Kasumi-1 (cell line): ENCODE measurements at places on chromosomes 16 and 17.
A peak's percentile ranks its signal among the peaks of the same experiment; 100 is the strongest.

DNA sequence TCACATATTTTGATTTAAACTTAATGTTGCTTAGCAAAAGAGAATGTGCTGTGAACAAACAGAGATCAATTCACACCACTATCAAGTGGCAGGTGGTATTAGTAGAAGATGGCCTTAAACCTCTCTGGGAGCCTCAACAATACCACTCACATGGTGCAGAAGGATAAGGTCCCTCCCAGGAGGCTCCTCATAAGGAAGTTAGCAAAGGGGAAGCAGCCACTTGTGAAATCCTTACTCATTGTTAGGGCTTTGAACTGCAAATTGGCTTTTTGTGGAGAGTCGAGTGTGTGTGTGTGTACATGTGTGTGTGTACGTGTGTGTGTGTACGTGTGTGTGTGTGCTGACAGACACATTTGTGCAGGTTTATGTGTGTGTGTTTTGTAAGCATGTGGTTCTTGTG lies 48.9 kb upstream of the ASIC2 start:
- no peak for DNase-seq

- no peak for DNase-seq
These were observed 848 bp upstream of the KRT19 start for GRCh38 chr17:41528959-41529353.

DNA sequence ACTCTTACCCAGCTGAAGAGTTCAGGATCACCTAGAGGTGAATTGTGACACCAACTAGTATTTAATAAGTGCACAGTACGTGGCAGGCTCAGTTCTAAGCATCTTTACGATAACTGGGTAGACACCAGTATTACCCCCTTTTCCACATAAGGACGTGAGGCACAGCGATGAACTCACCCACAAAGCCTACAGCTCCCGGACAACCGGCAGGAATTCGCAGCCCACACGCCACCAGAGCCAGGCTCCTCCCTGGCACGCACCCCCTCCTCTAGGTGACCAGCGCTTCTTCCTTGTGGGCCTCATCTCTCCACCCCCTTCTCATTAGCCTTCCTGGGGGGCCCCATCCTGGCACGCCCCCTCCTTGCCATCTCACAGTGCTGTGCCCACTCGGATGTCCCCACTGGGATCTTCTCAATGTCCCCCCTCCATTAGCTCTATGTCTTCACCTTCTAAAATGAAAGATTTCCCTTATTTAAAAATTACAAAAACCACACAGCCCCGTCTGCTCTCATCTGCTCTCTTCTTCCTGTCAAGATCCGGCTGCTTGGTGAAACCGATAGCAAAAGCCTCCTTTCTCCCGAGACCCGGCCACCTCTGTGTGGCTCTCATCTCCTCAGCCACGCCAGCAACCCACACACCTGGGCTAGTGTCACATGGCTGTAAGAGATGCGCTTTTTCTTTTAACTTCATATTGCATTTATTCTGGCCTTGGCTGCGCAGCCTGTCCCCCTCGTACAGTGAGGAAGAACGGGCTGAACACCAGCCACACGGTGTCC lies 20.8 kb downstream of the IFT140 start:
- no peak for DNase-seq

- no peak for DNase-seq
These were observed 55.5 kb upstream of the NACA2 start for GRCh38 chr17:61646482-61646881.

DNA sequence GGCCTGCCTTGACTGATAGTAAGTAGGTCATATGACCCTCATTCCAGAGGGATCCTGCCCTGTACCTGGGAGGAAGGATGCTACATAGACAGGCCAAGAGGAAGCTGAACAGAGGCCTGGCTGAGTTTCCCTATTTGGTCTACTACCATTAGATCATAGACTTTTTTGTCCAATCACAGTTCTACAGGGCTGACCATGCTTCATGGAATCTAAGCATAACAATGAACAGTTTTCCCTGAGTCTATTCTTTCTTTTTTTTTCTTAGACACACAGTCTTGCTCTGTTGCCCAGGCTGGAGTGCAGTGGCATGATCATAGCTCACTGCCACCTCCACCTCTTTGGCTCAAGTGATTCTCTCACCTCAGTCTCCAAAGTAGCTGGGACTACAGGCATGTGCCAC lies 3.9 kb downstream of the GPR179 start:
- no peak for DNase-seq

DNA sequence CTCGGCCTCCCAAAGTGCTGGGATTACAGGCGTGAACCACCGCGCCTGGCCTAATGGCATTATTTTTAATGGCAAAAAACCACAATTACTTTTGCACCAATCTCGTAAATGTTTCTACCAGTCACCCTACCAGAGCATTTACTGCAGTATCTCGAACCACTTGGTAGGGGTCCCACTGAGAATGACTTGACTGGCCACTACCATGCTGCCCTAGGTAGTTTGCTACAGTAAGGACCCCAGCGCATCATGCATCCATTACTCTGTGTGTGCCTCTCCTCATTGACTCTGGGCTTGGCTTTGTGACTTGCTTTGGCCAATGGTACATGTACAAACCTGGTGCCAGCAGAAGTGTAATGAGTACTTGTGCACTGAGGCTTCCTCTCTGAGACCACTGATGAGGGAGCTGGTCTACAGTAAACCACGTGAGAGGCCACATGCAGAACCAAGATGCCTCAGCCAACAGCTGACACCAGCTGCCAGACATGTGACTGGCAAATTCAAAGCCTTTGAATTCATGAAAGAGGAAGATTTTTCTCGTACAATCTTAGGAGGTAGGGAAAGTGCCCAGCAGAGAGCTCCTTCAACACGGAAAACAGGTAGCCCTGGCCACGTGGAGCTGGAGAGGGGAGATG lies 421.7 kb upstream of the C16orf82 start:
- no peak for DNase-seq

DNA sequence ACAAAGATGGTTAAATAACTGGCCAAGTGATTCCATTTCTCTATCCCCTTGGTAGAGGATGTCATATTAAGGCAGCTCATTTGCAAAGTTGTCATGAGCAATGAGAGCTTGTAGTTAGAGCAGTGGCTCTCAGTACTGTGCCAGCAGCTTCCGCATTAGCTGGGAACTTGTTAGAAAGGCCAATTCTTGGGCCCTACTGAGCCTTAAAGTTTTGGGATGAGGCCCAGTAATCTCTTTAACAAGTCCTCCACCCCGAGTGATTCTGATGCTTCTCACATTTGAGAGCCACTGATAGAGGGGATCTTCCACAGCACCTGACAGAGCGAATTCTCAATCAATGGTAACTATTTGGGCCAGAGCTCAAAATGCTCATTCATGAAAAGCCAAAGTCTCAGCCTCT lies 20.2 kb upstream of the CCL1 start:
- DNase-seq: no peak

GRCh38 chr17:61129267-61130254 lies 270.1 kb upstream of the TBX2 start:
- DNase-seq: no peak

DNA sequence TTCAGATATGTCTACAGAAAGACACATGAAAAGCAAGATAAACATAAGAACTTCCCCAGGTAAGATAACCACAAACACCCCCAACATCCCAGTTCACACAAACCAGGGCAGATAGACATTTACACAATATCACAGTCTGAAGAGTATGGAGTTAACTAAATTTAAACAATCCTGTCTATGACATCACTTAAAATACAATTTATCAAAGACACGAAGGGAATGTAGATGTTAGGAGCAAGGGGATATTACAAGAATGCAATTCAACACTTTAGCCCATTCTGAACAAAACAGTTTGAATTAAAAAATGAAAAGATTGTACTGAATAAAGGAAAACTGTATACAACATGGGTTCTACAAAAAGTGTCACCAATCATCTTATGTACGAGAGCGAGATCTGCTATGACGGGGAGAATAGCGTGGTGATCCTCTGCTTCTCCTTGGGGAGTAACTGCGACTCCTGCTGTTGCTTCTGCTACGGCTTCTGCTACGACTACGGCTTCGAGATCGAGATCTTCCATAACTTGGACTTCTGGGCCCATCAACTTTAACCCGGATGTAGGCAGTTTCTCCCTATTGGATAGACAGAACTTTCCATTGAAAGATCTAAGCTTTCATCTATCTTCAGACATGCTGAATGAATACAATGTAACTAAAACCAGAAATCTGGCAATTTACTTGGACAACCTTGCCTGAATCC lies 1.9 kb downstream of the SRSF1 start:
- peak; percentile 31 for DNase-seq

- DNase-seq: no peak
These were observed 178.5 kb upstream of the GOT2 start for GRCh38 chr16:58912571-58912970.

- no peak for DNase-seq
These were observed 327.1 kb downstream of the SNX29 start for GRCh38 chr16:12303653-12304052.

GRCh38 chr16:53080345-53081031 lies 25.7 kb downstream of the CHD9 start:
- no peak for DNase-seq

DNA sequence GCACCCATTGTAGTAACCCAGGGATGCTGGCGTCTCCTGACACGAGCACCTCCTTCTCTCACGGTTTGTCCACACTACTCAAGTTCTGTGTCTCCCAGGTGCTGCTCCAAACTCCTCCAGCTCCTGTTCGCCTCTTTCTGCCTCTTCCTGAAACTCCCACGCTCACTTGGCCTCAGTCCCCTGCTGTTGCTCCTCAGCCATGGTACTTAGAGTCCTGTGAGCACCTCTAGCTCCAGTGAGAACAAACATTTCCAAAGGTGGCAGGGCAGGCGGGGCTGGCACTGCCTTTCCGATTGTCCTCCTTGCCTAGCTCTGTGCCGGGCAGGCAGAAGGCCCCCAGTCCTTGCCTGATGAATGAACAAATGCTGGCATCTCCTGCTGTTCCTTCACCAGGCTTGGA lies 146.1 kb downstream of the SDK2 start:
- DNase-seq: no peak

DNA sequence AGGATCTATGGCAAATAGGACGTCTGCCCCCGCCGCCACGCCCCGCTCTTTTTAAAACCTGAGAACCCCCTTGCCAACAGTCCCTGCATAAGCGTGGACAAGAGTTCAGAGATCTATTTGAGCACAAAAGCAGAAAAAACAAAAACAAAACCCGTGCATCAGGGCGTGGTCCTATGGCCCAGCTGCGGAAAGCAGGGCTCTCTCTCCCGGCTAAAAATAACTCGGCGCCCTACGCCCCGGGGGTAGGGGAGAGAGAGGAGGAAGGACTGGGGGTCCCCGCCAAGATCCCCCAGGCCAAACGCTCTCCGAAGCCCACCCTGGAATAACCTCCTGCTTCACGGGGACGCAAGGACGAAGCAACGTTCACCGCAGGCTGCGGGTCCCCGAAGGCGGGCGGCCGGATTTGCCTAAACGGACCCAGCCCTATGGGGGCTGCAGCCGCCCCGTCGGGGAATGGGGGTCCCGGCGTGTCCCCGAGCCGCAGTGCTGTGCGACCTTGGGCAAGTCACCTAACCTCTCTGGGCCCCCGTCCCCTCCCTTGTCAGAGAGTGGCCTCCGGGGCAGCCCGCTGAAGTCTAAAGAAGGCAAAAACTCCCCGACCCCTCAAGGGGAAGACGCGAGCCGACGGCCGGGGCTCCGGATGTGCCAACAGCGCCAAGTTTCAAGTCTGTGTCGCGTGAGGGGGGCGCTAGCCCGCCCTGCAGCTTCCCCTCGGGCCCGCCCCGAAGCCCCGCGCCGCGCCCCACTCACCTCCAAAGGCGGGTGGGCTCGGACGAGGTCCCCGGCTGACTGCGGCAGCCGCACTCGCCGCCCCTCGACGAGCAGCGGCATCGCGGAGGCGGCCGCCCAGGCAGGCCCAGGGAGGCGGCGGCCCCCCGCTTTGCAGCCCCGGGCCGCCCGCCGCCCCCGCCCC lies 477 bp downstream of the NTAN1 start:
- DNase-seq: peak; percentile 19

DNA sequence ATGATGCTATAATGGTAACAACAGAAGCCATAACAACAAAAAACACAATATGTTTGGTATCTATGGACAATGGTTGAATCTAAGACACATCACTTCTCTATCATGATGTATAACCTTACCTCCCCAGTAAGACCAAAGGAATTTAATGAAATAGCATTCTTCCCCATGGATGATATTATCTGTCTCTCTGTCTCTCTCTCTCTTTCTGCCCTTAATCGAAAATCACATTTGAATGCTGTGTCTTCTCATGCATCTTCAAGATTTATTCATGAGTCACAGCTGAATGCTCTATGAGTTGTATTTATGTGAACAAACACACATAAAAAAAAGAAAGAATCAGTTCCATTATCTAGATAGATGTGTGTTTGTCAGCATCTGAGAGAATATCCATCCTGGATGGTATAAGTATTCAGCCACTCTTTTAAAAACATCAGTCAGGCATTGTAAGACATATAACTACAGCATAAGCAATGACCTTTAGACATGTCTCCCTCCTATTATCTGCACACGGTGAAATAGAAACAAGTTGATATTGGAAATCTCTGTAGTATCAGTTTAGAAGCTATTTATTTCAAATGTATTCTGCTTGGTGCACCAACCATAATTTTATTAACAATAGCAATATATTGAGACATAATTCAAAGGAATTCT lies 433.3 kb downstream of the TOX3 start:
- DNase-seq: no peak

- DNase-seq: no peak
These were observed 47.9 kb downstream of the RABEP1 start for GRCh38 chr17:5329784-5330557.

GRCh38 chr17:28615260-28615940 lies 1.4 kb upstream of the RSKR start:
- no peak for DNase-seq

- no peak for DNase-seq
These were observed 686.7 kb upstream of the RBFOX1 start for GRCh38 chr16:6645768-6646568.

DNA sequence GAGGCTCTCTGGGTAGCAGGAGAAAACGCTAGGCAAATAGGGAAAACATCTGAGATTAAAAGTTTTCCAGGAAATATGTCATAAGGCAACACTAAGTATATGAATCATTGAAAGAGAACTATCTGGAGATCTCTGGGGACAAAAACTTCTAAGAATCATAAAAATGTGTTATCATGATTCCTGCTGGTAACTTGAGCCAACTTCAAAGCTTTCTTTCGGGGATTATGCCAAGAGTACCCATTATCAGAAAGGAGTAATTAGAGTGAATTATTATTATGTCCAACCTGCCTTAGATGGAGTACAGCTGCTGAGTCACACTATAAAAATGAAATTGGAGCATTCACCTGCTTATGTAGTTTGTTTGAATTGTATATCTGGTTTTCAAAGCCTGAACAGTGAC lies 488.5 kb upstream of the SOX9 start:
- no peak for DNase-seq

DNA sequence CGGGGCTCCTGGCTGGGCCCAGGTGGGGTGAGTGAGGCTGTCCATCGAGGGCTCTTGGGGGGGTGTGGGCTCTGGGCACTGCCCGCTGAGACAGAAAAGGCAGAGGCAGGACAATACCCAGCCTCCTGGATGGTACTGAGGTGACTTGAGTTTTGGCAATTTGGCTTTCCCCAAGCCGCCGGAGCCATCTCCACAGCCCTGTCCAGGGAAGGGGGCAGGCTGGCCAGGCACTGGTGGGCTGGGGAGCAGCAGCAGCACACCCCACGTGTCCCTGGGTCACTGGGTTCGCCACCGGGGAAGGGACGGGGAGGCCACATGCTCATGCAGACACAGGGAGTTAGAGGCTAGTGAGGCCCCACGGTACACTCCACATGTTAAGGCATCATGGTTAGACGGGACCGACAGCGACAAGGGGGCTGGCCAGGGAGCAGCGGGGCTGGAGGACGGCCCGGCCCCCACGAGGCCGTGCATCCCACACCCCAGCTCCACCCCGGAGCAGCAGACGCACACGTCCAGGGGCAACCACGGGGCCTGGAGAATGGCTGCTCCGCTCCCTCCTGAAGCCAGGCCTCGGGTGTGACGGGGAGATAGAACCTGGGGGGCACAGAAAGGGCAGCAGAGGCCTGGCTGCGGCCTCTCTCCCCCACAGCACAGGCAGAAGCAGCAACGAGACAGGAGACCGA lies 3.0 kb downstream of the ARHGDIA start:
- no peak for DNase-seq
